IPS DF 6.9 (cell line): ENCODE measurements at places on chromosomes 3 and 15.

GRCh38 chr3:165669967-165670366 is 167.3 kb downstream of the BCHE start:
- DNase-seq: no peak

GRCh38 chr3:50242851-50243542 is 7.0 kb downstream of the GNAI2 start:
- DNase-seq: no peak

DNA sequence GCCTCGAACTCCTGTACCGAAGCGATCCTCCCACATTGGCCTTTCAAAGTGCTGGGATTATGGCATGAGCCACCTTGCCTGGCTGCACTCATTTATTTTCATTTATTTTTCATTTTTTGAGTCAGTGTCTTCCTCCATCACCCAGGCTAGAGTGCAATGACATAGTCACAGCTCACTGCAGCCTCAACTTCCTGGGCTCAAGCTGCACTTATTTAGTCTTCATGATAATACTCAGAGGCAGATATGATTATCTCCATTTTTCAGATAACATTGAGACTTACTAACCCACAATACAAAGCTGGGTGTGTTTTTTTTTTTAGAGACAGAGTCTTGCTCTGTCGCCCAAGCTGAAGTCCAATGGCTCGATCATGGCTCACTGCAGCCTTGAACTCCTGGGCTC is 10.0 kb downstream of the PRKCI start:
- no peak for DNase-seq

DNA sequence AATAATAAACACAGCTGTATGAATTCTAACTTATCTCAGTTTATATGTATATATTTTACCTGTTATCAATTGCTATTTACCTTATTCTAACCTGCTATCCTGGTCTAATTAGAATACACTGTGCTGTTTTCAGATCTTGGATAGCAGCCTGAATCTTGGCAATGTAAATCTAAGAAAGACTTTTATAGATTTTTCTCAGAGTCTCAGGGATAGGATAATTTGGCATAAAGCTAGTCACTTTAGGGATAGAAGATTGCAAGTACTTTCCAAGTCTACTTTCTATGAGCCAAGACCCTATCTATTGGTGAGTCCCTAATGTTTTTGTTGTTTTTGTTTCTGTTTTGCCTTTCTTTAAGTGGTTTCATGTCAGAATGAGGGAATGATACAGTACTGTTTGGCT is 695.7 kb downstream of the NAALADL2 start:
- DNase-seq: no peak

DNA sequence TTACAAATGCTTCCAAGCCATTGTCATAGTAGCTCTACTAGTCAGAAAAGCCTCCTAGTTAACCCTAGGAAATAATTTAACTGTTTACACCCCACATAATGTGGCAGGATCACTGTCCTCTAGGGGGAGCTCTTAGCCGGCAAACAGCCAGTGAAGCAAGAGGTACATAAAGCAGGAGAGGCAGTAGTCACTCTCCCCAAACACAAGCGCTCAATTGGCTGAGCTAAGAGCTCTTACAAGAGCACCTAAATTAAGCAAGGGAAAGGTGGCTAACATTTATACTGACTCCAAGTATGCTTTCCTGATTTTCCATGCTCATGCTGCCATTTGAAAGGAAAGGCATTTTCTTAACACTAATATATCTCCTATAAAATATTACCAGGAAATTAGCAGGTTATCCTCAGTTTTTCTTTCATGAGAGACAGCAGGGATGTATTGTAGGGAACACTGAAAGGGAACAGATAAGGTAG is 37.6 kb downstream of the NCEH1 start:
- DNase-seq: no peak

DNA sequence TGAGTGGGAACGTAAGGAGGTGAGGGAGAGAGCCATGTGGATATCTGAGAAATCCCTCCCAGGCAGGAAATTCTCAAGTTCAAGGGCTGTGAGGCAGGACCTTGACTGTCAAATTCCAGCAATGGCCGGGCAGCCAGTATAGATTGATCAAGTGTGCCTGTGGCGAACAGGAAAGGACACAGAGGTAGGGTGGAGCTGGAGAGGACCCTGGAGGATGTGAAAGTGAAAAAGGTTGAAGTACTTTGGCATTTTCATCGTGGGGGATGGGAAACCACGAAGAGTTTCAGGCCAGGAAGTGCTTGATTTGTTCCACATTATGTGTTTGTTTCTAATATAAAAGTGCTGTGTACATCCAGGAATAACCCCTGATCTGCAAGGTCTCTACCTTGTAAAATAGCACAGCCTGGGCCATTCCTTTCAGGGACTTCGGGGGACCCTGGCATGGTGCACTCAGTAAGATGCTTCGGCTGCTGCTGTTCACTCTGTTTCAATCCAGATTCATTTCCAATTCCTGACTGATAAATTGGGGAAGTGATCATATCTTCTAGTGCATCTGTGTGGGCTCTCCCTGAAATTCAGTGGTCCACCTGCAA is 156.6 kb downstream of the MCTP2 start:
- DNase-seq: no peak

DNA sequence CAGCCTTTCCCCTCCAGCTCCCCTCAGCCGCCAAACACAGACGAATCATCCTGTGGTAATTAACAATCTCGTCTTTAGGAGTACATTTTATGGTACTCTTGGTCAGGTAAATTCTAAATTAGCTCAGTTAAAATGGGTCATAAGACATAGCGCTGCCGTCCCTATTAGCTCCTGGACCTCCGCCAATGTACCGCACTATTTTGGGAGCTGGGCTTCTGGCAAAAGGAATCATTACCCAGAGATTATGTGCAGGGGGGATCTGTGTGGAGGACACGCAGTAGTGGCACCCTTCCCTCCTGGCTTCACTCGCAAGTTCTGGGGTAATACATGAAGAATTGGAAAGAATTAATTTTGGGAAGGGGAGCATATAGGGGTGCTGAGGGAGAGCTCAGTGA is 68.6 kb upstream of the ONECUT1 start:
- DNase-seq: no peak

GRCh38 chr15:97874139-97874538 is 86.4 kb upstream of the ARRDC4 start:
- no peak for DNase-seq

DNA sequence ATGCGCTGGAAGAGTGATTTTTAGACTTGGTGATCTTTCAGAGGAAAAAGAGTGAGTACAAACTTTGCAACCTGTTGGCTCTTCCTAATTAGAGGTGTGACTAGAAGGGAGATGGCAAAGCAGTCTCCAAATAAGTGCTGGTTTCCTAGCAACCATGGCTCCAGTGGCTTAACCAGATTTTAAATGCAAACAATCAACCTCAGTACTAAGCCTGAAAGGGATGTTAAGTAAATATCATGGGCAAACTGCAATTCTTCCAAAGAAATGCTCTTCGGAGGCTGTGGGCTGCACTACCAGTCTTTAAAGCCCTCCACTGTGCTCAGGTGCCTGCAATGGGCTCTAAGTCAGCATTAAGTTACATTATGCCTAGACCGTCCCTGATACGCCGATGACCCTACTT is 678.1 kb upstream of the CCDC54 start:
- DNase-seq: no peak

GRCh38 chr3:196620161-196620604 is 19.3 kb upstream of the NRROS start:
- DNase-seq: no peak

DNA sequence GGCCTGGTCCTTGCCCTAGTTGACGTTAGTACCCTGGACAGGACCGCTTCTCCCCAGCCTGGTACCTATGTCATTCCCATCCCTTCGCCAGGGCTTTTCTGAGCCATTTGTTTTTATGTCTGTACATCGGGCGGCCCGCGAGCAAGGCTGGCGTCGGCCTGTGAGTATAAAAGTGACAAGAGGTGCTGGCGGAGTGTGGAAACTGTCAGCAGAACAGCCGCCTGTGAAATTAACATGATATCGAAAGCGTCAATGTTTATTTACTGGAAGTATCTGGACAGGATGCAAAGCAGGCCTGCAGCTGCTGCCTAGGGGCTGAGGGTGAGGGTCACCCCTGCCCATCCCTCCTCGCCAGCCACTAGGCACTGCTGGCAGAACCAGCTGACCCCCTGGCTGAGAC is 33.4 kb downstream of the LINGO1 start:
- no peak for DNase-seq

GRCh38 chr3:23865595-23866396 is 51.0 kb downstream of the NKIRAS1 start:
- DNase-seq: no peak

DNA sequence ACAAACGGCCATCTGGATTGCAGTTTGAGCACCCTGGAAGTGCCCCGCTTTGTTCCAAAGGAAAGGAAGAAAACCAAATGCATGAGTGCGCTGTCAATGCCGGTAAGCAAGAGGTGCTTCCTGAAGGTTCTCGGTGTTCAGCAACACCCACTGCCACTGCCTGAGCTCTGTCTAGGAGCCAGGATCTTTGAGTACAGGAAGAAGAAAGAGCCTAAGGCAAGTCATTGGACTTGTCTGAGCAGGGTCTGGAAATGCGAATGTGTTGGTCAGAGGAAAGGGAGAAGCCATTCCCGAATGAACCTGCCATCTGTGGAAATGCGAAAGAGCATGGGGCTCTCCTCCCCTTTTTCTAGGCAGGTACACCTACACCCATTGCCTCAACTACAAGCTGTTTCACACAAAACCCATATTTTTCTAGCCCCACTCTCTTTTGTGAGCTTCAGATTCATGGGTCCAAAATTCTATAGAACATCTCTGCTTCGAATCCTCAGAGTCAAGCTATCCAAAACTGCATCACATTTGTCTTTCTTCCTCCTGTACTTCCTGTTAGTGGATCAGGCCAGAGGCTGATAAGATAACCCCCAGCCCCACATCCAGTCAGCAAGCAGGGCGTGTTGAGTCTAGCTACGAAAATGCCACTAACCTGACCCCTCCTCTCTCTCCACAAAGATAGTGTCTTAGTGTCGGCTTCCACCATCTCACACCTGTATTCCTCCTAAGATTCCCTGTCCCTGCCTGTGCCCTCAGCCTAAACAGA is 55.6 kb upstream of the C15orf61 start:
- no peak for DNase-seq

GRCh38 chr3:187122261-187122660 is 17.0 kb downstream of the RPL39L start:
- no peak for DNase-seq

DNA sequence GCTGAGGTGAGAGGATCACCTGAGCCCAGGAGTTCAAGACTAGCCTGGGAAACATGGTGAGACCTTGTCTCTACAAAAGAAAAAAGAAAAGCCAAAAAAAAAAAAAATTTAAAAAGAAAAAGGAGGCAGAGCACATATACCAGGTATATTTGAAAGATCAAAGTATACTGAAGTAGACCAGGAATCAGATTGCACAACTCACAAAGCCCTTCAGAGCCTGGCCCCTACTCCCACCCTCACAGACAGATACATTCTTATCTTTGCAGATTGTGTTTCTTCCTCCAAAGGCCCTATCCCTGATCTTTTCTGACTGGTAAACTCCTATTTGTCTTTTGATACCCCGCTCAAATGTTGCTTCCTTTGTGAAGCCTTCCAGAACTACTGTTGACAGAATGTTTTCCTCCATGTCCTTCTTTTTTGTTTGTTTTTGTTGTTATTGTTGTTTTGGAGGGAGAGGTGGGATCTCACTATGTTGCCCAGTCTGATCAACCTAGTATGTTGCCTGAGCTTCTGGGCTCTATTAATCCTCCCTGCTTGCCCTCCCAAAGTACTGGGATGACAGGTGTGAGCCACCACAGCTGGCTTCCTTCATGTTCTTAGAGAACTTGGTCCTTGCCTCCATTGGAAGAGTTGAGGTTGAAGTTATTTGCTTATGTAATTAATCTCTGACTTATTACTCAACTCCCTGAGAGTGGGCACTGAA is 9.8 kb upstream of the ITGB5 start:
- no peak for DNase-seq

DNA sequence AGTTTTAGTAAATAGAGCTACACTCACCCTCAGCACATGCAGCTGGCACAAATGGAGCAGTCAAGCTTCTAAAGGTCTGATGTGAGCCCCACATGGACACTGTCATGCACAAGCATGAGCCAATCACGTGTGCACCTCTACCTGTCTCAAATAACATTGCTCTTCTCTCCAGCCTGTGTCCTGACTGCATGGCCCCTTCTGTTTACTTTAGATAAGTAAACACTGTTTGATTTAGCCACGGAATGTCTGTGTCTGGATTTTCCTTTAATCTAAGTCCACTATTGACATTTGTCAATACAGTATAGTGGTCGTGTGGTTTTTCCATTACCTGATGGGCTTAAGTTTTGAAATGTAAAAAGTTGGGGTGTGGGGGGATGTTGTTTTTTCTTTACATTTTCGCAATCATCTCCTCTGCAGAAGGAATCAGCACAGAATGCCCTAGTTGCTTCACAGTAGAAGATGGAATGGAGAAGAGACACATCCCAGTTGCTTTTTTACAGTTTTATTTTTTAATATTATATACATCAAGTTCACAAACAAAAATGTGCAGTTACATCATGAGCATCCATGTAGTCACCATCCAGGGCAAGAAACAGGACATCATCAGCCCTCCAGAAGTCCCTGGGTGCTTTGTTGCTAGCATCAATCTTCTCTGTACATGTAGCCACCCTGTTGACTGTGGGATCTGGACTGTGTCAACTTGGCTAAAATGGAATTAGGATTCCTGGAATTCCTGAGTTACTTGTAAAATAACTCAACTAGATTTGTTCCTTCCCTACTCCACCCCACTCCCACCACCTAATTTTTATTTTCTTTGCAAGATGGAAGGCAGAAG is 146.1 kb downstream of the UACA start:
- no peak for DNase-seq

- DNase-seq: no peak
Observed at GRCh38 chr3:127083778-127084397, 101.0 kb downstream of the PLXNA1 start.

DNA sequence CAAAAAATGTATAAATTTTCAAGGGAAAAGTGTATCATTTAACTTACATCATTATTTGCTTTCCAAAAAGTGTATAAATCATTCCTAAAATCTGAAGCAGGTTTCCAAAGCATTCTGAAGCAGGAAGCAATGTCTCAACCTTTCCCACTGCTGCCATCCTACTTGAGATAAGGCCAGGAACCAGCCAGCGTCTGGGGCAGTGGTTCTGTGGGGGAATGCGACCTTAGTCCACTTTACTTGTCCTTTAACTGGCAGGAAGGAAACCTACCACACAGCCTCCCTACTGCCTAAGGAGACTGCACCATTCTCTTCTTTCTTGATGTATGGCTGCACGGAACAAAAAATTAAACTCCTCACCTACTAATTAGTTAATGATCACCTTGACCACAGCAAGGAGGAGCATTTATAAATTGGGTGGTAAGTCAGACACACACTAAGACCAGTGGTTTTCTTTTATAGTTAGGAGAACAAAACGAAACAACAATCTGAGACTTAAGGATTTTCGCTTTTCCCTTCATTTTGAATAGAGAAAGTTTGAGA is 3.7 kb downstream of the SORD start:
- DNase-seq: no peak

- no peak for DNase-seq
Observed at GRCh38 chr3:20186600-20187004, 596 bp upstream of the SGO1 start.
